HL-60 (cell line): ENCODE measurements at places on chromosomes 12 and 14.

- no peak for DNase-seq
Observed at GRCh38 chr14:96639550-96639949, 137.4 kb downstream of the PAPOLA start.

- no peak for DNase-seq
Observed at GRCh38 chr12:100401660-100402059, 44.8 kb downstream of the SLC17A8 start.

DNA sequence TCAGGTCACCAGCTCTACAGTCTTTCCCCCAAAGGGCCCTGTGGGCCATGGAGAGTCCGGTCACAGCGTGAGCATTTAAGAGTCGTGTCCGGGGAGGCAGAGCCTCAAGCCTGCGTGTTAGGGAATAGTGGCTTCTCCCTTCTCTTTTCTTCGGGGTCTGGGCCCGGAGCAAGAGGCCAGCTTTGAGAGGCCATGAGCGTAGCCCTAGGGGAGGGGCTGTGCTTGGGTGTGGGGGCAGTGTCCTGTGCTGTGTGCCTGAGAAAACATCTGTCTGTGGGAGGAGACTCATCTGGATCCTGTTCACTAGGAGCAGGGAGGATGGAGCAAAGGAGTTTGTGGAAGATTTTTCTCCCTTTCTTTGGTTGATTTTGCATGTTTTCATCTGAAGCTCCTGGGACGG is 5.3 kb downstream of the LRP1-AS start:
- DNase-seq = no peak

- DNase-seq = no peak
Observed at GRCh38 chr14:90454041-90455000, 57.5 kb downstream of the CALM1 start.

- peak; percentile 30 for DNase-seq
Observed at GRCh38 chr12:29149691-29150281, 708 bp downstream of the FAR2 start.

DNA sequence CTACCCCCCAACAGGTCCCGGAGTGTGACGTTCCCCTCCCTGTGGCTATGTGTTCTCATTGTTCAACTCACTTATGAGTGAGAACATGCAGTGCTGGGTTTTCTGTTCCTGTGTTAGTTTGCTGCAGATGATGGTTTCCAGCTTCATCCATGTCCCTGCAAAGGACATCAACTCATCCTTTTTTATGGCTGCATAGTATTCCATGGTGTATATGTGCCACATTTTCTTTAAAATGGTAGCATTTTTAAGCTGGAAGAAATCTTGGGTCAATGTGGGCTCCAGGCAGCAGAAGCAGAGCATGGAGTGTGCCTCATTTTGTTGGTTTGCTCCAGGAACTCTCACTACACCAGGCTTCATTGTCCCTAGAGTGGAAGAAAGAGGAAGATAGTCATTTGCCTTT is 47.6 kb upstream of the ITPR2 start:
- DNase-seq = no peak

DNA sequence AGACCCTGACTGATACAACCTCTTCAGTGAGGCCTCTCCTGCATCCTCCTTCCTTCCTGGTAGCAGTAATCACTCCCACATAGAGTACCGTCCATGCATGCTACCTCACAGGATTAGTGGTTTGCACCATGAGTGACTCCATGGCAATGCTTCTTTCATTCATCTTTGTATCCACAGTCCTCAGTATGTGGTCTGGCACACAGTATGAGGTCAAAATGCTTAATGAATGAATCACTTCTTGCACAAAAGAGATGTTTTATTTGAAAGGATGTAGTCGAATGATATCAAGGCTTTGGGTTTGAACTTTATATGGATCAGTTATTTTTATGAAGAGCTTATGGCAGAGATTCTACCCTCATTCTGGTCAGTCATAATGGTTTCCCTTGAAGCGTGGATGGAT is 42.2 kb downstream of the KCNA5 start:
- DNase-seq = no peak

DNA sequence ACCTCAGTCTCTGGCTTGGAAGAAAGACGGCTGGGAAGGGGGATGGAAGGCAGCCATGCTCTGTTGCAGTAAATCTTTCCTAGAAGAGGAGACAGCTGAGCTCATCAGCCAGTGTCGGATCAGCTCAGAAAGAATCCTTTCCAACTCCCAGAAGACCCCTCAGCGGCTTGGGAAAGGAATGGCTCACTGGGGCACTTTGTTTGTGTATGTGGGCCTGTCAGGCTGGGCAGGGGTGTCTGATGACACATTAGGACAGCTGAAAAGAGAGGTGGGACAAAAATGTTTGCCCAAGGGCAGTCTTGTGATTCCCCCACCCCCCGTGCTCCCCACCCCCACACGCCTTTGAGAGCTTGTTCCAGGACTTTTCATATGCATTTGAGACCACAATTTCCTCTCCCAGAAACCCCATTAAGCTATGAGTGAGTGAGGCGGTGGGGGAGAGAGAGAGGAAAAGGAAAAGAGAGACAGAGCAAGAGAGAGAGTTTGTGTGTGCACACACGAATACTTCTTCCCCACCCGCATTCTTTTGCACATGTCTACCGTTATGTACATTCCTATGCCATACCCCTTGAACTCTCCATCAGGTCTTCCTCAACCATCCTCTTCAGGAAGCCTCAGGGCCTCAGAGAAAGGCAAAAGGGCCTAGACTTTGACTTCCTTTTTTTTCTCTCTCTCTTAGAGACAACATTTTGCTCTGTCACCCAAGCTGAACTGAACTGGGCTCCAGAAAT is 198.9 kb downstream of the ZFP36L1 start:
- no peak for DNase-seq

DNA sequence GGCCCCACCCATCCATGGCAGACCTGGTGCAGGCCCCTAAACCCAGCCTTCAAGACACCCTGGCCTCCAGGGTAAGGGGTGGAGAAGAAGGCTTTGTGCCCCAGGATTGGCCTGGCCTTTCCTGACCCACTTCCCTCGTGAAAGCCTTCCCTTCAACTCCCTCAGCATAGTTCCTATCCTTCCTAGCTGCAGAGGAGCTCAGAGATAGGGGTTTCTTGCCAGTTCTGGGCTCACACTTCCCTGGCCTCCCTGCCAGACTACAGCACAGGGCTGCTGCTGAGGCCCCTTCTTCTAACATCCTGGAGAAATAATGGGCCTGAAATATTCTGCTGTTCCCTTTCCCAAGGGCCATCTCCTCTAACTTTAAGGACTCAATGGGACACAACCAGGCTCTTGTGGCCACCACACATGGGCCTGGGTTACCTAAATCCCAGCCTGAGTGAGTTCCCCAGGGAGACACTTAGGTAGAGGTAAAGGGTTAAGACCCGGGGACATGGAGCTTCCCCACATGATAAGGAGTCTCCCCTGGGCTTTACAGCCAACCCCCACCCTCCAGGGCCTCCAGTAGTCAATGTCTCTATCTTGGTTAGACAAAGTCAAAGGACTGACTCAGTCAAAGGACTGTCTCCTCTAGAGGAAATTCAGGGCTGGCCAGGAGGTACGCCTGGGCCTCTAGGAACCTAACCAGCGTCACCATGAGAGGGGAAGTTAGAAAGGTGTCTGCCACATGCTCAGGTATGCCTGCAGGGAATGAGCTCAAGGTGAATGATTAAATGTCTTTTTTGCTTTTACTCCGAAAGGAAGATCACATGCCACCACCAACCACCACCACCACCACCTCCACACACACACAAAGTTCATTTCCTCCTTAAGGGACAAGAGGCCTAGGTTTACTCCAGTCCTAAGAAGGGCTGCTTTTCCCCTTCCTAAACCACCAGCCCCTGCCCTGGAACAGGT is 7.1 kb downstream of the ZFP36L1 start:
- DNase-seq = no peak

- DNase-seq = peak; percentile 15
Observed at GRCh38 chr14:100586403-100587085, 673 bp downstream of the BEGAIN start.

DNA sequence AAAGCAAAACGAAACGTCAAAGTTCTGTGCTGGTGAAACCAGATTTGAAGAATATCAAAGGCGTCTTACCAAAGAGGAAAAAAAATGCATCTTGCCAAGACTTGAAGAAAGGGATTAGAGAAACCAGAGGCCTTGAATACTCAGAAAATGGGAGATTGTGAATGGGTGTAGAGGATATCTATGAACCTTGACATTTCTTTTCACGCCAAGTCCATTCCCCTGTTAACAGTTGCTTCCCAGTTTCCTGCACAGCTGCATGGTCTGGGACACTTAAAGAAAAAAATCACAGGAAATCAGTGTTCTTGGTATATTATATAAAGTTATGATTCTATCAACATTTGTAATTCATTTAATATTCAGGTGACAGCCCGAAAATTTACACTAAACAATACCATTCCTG is 1.4 kb upstream of the GTF2A1 start:
- DNase-seq = no peak

GRCh38 chr14:56144176-56144575 is 26.0 kb downstream of the PELI2 start:
- no peak for DNase-seq

GRCh38 chr12:110756611-110757010 is 13.9 kb upstream of the PPP1CC start:
- DNase-seq = no peak

DNA sequence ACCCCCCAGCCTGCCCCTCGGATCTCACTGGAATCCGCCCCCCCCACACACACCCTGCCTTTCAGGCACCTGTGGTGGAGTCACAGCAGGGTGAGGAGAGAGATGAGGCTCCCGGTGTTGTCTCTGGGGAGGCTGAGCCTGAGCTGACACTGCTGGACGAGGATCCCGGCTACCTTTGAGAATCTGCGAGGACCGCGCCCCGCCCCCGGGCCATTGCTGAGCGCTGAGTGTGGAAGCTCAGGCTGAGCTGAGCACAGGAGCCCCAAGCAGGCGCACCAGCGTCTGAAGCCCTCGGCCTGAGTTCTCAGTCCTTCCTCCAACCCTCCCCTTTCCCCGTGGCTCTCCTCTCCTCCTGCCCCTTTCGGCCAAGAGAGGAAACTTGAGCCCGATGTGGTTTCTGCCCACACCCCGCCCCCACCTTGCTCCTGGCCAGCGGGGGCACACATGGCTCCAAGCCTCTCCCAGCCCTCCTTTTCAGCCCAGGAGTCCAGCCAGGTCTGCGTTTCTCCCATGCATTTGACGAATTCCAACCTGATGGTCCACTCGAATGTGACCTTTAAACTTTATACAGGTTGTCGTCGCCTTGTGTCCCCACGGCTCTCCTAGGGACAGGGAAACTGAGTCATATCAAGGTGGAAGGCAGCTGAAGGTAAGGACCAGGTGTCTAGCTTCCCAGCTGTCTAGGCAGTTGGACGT is at the start of gene NFE2:
TSS of gene NFE2 (minus strand) at position 284 of the 696 bp plus-strand sequence. CDS start 5,767 bp downstream, outside the sequence.
- DNase-seq = peak; percentile 89

DNA sequence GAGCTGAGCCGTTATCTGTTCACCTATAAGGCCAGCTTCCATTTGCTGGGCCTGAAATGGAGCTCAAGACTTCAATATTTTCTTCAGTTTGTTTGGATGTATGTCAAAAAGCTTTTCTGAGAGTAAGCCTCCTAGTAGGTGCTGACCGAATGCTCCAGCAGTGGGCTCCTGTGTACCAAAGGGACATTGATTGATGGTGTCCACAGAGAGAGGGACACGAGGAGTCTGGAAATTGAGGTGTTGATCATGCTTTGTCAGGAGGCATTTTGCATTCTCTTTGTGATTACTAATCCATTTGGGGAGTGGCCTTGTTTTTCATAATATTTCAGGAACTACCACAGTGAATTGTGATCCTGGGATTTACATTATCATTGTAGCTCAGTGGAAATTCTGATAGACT is 107.7 kb upstream of the SLC38A2 start:
- DNase-seq = no peak

DNA sequence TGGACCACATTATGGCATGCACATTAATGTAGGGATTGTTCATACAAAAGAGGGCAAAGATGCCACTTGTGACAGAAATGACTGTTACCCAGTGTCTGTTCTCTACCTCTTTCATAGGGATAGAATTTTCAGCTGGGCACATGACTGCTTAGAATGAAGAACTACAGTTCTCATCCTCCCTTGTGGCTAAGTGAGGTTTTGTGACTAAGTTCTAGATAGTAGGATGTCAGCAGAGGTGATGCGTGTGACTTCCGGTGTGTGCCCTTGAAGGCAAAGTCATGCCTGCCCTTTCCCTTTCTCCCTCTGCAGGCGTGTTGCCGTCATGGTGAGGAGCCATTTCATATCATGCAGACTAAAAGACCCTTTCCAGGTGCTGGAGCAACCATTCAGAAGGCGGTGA is 99.3 kb downstream of the CACNA1C start:
- DNase-seq = no peak

GRCh38 chr14:50602035-50602434 is 42.1 kb downstream of the ATL1 start:
- DNase-seq = no peak

- no peak for DNase-seq
Observed at GRCh38 chr14:102497998-102498677, 11.4 kb downstream of the ANKRD9 start.

GRCh38 chr12:92365836-92366235 is 220.2 kb upstream of the BTG1 start:
- no peak for DNase-seq

- DNase-seq = no peak
Observed at GRCh38 chr12:96493106-96493505, 3.7 kb downstream of the CFAP54 start.

DNA sequence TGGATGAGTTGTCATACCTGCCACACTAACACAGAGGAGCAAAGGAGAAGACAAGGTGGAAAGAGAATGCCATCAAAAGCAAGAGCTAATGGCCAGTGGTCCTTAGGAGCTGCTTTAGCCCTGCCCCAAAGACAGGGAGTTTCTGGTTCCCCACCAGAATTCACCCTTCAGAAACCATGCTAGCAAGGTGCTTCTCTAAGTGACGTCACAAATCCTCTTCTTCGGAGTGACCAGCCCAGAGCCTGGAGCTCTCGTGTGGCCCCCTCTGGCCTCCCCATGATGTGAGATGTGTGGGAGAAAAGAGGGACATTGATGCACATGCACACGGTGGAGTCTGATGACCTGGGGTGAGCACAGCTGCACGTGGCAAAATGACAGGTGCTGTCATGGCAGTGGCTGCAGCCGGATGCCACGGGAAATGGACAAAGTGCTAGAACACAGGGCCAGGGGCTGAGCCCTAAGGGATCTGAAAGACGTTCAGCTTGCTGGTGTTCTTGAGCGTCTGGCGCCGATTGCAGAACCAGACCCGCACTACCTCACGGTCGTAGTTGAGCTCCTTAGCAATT is 16.9 kb upstream of the TFCP2 start:
- no peak for DNase-seq

GRCh38 chr14:78075555-78076277 is 94.5 kb upstream of the NRXN3 start:
- DNase-seq = no peak

DNA sequence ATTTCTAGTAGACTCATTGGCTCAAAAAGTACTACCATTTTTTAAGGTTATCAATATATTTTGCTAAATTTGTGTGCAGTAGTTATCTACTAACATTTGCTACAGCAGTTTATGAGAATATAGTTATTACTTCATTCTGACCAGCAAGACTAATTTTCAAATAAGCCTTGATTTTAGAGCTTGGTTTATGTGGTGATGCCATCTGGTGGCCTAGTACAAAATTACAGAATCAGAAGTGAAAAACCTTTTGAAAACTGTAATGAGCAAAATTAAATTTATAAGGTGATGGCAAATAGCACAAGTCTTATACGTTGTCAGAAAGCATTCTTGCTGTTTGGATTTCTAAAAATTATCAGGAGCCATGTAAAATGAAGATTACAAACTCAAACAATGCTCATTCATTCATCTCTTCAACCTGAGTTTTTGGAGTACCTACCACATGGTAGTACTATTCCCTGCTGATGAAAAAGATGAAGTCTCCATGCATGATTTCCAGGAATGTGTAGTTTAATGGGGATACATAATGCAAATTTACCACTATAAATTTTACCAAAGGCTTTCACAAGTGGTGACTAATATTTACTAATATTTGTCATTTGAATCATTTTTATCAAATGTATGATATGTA is 51.0 kb downstream of the MAGOHB start:
- peak; percentile 26 for DNase-seq
